ENCODE measurements at places on chromosomes 11 and 22.

DNA sequence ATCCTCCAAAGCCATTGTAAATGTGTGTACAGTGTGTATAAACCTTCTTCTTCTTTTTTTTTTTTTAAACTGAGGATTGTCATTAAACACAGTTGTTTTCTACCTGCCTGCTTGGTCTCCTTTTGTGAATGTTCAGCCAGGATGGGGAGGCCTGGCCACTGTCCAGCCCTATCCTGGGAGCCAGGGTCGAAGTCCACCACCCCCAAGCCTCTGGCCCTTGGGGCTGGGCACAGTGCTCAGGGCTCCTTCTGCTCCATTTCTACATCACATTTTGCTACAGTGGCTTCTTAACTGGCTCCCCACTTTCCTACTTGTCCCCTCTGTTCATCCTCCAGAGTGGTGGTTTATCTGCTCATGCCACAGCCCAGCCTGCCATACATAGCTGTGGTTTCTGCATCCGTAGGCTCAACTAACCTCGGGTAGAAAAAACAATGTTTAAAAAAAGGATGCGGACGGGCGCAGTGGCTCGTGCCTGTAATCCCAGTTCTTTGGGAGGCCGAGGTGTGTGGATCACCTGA, 2.5 kb upstream of the SMARCB1 start:
- no peak for DNase-seq

- no peak for DNase-seq
These were observed 53.4 kb upstream of the ANO1 start for GRCh38 chr11:70024773-70025045.

- DNase-seq, result no peak
These were observed 8.6 kb upstream of the CD3E start for GRCh38 chr11:118295815-118296454.

- DNase-seq, result no peak
These were observed 6.6 kb upstream of the GNAZ start for GRCh38 chr22:23063539-23064380.

DNA sequence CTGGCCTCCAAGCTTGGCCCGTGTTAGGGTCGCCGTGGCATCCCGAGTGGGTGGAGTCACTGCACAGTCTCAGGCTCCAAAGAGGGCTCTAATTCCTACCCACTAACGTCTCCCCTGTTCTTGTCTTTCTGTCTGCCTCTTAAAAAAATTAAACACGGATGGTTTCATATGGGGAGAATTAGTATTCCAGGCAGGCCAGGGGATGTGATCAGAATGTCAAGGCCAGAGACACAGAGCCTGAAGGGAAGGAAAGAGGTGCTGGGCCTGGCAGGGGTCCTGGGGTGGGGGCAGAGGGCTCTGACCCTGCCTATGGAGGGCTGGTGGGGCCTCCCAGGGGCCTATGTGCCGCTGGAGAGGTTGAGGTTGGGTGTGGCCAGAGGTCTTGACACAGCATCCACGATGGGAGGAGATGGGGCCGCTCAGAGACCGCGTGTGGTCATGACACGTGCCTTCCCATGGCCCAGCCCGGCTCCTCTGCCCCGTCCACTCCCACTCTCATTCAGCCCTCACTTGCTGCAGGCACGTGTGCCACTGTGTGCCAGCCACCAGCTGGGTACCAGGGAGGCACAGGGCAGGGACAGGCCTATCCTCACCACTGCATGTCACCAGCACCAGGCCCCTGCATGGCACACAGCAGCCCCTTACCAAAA, 56.5 kb downstream of the FLRT1 start:
- no peak for DNase-seq

DNA sequence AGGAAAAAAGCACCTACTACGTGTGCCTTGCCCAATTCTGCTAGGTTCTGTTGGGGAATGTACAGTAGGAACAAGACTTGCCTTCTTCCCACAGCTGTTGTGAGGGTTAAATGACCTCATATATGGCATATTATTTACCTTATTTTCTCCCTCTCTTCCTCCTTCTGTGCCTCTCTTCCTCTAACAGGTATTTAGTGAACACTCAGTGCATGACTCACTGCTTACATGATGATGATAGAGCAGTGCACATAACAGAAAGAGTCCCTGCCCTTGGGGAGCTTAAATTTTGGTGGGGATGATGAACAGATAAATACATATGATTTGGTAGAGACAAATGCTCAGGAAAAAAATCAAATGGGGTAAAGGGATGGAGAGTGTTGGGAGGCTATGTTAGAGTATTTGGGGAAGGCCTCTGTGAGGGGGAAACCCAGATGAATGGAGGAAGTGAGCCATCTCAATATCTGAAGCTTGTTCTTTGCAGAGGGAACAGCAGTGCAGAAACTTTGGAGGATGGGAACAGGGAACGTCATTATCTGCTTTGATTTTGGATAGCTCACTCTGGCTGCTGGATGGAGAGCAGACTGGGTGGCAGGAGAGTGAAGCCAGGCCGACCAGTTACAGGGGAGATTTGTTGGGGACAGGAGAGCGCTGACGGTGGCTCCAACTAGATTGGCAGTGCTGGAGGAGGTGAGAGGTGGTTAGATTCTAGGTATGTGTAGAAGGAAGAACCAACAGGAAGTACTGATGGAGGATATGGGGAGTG, 95.5 kb upstream of the TENM4 start:
- no peak for DNase-seq

- no peak for DNase-seq
These were observed 60.8 kb downstream of the ARHGAP32 start for GRCh38 chr11:129131316-129131715.

GRCh38 chr11:21983431-21983830, 209.5 kb upstream of the ANO5 start:
- no peak for DNase-seq

- DNase-seq, result no peak
These were observed 84.2 kb downstream of the FBXO7 start for GRCh38 chr22:32558681-32559355.

- DNase-seq, result no peak
These were observed 12.7 kb downstream of the PDE2A start for GRCh38 chr11:72661486-72661885.

- peak; percentile 11 for DNase-seq
These were observed 35.8 kb upstream of the FCHSD2 start for GRCh38 chr11:73177778-73178539.

DNA sequence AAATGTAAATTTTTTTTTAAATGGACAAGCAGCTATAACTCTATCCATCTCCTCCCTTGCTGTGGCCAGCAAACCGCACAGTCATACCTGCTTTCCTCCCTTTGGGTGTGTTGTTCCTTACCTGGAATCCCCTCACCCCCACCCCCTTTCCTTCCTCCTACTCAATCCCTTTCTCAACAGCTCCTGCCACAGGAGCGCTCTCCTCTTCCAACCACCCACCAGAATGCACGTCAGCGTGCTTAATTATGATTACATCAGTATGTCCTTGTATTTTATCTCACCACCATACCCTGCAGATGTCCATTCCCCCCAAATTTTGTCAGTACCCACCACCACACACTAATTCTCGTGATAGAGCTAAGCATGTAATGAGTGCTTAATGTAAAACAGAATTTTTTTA, 60.9 kb upstream of the LMO2 start:
- no peak for DNase-seq

- no peak for DNase-seq
These were observed 413 bp downstream of the CBX7 start for GRCh38 chr22:39152024-39152510.

DNA sequence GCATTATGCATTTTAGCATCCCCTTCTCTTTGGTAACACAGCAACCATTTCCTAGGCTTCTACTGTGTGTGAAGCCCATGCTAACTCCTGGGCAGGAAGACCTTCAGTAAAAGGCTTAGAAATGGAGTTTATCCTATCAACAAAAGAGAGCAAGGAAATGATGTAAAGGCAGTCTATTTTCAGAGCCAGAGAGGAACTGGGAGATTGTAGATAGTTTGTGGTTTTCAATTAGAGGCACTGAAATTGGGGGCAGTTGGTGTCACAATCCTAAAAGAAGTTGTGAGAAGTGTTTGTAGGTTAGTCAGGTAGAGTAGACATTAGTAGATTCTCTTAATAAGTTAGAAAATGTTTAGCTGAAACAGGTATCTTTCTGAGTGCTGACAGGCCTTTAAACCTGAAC, 7.1 kb downstream of the ACAD8 start:
- no peak for DNase-seq

GRCh38 chr22:50507421-50507990, at the start of gene LMF2:
Gene LMF2 (minus strand): TSS chr22:50507702. CDS start chr22:50507675, 27 bp downstream.
- DNase-seq, result peak; percentile 87

DNA sequence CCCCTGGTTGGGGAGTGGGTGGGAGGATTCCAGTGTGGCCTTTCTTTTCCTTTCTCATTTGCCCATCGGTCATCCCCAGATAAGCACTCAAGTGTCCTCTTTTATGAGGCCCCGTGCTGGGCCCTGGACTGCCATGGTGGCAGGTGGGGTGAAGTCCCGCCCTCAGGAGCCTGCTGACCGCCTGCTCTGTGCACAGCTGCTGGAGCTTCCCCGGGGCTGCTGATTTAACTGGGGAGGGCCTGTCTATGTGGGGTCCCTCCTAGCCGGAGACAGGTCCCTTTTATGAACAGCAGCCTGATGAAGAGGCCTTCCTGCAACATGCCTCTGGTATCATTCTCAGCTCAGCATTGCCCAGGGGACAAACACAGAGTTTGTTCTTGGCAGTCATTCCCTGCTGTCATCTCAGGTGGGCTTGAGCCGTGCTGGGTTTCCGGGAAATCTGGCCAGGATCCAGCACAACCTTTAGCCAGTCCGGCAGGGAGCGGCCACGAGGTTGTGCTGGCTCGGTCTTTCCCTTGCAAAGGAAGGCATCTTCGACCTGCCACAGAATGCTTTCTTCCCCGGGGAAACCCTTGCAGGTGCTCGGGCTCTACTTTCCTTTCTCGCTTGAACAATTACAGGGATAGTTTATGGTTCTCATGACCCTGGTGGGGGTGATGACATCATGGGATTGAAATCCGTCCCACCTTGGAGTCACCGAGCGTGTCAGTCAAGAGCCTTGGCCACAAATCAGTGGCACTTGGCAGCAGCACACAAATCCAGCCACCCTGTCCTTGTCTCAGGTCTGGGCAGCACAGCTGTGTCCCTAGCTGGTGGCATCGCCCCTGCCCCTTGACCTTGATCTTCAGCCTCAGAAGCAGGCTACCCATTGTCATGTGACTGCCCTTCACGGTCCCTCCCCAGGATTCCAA, 20.1 kb downstream of the ST14 start:
- no peak for DNase-seq

GRCh38 chr11:66360406-66361073, 11.0 kb downstream of the SLC29A2 start:
- no peak for DNase-seq

DNA sequence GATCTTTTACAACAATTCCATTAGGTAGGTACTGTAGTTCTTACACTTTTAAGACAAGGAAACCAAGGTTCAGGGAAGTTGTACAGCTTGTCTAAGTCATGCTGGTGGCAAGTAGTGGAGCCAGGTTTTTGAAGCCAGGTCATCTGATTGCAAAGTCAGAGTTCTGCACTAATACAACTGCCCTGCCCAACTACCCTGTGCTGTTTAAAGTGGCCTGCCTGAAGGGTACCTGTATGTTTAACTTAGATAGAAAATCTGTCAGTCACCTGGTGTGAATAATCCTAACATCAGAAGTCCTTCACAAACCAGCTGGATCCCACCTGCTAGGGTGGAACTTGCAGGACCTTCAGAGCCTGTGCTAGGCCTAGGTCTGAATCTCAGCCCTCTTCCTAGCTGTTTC, 44.2 kb downstream of the ARFGAP2 start:
- no peak for DNase-seq
